NCI-H1417 treated with DMSO at 0.1 percent for 48 hours (cell line): ENCODE measurements at places on chromosomes 2 and 18.

GRCh38 chr18:43789234-43790000 lies 512.1 kb upstream of the SYT4 start:
- peak; percentile 40 for DNase-seq

DNA sequence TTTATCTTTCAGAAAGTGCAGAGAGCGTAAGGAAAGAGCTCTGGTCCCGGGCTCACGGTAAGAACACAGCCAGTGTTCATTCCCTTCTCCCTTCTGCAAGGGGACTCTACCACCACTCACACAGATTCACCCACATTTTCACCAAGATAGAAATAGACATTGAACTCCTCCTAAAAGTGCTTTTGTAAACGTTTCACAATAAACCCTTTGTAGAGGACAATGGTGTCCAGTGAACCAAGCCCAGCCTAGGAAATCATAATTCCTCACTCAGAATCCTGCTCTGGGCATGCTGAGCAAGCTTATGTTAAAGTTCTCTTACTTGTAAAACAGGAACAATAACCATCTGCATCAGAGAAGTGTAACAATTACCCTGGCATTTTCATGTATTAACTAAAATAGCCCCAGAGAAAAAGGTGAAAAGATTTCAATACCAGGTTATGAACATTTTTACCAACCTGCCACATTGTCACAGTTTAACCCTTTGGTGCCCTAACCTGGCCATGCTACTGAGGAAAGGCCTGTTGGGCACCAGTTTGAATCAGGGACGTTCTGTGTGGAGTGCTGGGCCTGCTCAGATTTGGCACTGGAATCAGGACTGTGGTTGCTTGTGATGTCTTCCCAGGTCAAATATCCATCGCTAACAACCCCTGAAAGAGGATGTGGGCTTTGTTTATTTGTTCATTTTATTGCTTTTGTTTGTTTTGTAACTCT lies 22.5 kb upstream of the NDUFV2 start:
- DNase-seq = no peak

- no peak for DNase-seq
These were observed 112.7 kb upstream of the SESTD1 start for GRCh38 chr2:179377296-179377695.

- DNase-seq = no peak
These were observed 380.7 kb upstream of the TRIB2 start for GRCh38 chr2:12335995-12336394.

DNA sequence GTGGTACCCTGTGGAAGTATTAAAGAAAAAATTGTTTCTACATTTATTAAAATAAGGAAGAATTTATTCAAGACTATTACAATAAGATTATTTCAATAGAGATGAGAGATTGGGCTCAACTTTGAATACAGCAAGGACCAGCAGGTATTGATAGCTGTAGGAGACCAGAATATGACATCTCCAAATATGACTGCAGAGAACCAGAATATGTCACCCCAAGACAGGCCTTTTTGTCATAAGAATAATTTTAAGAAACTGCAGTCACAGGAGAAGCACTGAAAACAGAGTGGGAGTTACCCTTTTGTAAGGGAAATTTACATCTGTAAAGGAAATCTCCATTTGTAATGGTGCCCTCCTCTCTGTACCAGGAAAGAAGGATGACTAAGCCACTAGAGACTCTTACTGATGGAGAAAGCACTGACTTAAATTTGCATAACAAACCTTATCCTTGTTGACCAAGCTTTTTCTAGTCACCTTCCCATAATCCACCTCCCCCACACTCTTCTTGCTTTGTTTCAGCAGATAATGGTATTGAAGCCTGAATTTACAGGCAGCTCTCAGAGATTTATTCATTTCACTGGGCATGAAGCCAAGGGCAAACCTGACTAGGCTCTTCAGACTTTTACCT lies 145.1 kb upstream of the RMP24 start:
- DNase-seq = peak; percentile 6

- DNase-seq = no peak
These were observed 254.8 kb downstream of the CDH2 start for GRCh38 chr18:27921904-27922751.

GRCh38 chr18:57772387-57772799 lies 30.7 kb downstream of the ATP8B1 start:
- DNase-seq = no peak

- no peak for DNase-seq
These were observed 58.5 kb downstream of the CLHC1 start for GRCh38 chr2:55173438-55174054.

GRCh38 chr2:23427350-23427749 lies 42.4 kb downstream of the KLHL29 start:
- DNase-seq = no peak

DNA sequence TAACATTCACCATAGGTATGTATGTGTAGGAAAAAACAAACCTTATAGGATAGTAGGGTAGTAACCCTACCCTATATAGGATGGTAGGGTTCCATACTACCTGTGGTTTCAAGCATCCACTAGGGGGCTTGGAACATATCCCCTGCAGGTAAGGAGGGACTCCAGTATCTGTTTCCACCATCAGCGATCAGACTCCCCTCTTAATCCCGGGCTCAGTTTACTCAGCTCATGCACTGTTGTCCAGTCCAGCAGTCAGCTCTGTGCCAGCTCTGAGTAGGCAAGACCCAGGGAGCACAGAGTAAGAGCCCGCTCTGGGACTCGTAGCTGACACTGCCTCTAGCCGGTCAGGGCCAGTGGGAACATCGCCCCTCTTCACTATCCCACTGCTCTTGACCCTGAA lies 61.7 kb downstream of the MEX3C start:
- DNase-seq = no peak

DNA sequence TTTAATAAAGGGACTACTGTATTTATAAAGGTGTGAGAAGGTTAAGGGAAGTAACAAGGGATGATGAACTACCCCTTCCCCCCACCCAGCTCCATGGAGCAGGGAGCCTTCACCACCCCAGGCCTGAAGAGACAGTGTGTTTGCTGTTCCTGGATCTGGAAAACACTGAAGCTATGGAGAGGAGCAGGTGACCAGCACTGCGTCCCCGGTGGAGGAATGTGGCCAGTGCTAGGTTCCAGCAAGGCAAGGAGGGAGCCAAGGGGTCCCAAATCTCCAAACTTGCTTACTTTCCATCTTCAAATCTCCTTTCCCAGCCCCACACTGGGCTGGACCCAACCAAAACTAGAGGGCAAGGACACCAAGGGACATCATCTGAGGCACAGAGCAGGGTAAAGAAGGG lies 128.7 kb upstream of the CD302 start:
- no peak for DNase-seq

DNA sequence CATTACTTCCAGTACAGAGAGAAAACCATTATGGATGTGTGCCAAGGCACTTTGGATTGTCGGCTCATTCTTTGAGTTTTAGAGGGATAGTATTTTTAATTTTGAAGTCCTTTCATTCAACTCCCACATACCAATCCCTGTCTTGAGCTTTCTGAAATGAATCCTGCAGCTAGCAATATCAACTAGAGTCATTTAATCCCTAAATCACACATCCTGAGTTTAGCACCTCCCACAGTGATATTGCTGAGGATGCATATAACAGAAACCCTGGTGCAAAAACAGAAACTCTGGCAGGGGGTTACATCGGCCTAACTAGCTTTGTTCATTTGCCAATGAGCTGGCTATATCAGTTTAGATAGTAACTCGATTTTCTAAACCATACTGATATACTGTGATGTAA lies 427.3 kb downstream of the LRP1B start:
- DNase-seq = no peak

GRCh38 chr2:223083402-223084070 lies 31.5 kb downstream of the KCNE4 start:
- DNase-seq = no peak

- no peak for DNase-seq
These were observed 127.1 kb downstream of the TMEFF2 start for GRCh38 chr2:192067631-192068030.

DNA sequence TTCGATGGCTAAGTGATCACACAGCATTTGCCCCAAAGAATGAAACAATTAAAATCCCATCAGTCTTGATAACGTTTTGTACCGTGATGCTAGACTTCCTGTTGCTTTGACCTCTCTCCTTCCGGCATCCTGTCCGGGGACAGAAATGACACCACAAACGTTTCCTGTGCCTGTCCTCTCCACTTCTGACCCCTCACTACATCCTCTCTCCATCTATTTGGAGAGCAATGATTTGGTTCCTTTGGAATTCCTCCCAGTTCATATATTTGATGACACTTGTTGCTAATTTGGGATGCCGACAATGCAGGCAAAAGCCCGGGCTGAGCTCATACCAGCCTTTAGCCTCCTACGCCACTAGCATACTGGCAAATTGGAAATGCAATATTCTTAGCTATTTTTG lies 151.2 kb upstream of the CCDC68 start:
- DNase-seq = no peak

DNA sequence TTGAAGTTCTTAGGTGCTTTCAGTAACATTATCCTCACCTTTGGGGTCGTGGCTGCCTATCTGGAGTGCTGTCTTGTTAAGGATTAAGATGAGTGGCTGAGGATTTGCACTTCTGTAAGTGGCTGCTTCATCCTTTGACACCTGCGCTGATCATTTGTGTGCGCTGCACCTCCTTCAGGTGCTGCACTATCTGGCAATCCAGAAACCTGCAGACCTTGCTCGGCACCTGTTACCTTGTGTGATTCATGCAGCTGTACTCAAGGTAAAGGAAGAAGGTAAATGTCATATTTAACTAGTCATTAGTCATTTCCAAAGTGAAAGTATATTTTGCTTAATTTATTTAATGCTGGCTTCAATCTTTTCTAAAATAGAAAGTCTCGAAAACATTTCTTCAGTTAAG lies 110.3 kb downstream of the RAB3GAP1 start:
- no peak for DNase-seq

- DNase-seq = no peak
These were observed 135.8 kb upstream of the DSEL start for GRCh38 chr18:67652288-67652687.

DNA sequence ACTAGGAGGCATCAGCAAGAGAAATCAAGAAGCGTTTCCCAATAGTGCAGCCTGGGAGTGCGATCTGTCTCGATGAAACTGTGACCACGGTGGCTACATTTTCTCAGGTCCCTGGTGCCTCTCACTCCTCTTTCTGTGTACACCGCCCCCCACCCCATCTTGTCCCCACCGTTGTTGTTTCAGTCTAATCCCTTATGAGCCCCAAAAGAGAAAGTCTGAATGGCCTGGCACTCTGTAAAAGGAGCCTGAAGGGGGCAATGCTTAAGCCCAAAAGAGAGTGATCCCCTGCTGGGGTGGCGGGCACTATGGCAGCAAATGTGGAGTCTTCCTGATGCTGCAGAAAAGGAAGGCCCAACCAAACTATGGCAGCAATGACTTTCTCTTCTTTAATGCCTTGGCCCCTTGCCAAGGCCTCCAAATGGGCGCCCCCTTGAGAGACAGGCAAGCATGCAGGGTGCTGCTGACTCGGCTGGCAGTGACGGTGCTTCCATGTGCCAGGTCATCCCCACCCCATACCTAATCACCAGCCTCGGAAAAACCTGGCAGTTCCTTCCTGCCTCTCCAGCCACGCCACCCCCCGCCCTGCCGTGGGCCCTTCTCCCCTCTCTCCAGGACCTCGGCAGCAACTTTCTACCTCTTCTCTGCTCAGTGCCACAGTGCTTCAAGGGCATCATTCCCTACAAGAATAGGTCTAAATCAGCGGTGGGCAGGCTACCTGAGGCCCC lies 123.0 kb downstream of the CYP26B1 start:
- DNase-seq = no peak

- DNase-seq = no peak
These were observed 227.4 kb upstream of the MC4R start for GRCh38 chr18:60599995-60600394.

DNA sequence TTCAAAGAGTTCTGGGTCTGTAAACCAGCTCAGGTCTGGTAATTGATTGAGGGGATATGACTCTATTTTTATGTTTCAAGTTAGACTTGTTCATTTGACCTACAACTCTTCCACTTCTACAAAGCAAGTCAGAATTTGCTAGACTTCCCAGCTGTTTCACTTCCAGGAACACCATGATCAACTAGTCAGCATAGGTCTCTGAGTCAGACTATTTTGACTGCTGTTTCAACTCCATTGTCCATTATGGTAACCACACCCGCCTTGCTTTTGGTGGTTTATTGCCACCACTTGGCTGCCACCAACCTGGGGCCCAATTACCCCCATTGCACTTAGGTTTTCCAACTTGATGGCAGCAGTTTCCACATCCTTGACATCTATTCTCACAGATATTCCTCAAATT lies 116.6 kb downstream of the LAMA3 start:
- DNase-seq = no peak

DNA sequence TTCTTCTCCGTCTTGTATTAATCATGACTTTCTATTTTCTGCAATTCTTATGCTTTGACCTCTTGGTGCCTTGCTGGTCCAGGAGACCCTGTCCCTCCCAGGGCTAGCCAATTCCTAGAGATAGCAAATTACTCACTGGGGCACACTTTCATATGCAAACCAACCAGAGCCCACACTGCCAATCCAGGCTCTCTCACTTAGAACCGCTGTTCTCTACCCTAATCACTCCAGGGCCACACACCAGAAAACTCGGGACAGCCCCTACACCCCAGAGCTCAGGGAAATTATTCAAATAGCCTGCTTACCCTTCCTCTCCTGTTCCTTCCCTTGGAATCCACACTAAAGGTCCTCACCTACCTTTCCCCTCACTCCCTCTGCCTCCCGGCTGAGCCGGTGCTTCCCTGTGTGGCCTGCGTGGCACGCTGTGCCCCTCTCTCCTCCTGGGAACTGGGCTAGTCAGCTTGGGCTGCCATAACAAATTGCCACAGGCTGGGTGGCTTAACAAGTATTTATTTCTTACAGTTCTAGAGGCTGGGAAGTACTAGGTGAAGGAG lies 41.7 kb downstream of the VWA3B start:
- DNase-seq = no peak

DNA sequence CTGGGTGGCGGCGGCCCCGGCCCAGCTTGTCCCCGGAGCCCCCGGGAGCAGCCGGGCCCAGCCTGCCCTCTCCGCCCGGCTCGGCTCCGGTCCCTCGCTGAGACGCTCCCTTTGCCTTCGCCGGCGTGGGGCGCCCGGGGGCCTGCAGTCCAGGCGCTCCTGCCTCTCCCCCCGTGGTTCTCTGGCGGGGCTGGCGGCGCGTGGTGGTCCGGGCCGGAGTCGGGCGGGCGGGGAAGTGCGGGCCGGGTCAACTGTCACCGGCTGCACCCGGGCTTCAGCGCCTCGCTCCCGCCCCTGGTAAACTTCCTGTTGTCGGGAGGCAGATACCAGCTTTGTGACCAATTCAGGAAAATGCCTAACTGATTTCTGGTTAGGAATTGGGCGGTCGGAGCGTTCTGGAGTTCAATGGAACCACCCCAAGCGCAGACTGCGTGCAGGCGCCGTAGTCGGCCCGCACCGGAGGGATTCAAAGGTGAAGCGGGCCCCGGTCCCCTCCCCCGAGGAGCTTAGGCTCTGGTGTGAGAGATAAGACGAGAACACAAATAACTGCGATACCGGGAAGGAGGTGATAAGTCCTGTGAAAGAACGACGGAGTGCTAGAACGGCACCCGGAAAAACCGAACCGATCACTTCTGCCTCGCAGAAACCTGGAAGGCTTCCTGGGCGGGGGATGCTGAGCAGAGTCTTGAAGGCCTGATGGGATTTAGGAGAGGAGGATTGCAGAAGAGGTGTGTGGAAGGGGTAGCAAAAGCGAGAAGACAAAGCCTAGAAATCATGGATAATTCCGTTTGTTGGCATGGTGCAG lies 891 bp downstream of the CAB39 start:
- DNase-seq = no peak
